ENCODE measurements at places on chromosomes 7 and 10.

DNA sequence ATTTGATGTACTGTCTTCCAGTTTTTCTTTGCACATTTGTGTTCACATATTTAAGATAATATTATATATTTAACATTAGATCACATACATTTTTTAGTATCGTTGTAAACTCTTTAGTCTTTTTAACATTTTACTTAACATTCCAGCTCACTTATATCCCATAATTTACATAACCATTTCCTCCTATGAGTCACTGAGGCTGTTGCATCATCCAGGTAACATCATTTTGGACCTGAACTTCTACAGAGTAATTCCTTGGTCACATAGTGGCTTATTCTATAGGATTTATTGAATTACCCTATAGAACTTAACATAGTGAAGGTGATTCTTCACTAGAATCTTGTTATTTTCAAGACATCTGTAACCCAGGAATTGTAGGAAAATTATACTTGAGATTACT, 194.4 kb downstream of the POU6F2 start:
- DNase-seq = no peak

DNA sequence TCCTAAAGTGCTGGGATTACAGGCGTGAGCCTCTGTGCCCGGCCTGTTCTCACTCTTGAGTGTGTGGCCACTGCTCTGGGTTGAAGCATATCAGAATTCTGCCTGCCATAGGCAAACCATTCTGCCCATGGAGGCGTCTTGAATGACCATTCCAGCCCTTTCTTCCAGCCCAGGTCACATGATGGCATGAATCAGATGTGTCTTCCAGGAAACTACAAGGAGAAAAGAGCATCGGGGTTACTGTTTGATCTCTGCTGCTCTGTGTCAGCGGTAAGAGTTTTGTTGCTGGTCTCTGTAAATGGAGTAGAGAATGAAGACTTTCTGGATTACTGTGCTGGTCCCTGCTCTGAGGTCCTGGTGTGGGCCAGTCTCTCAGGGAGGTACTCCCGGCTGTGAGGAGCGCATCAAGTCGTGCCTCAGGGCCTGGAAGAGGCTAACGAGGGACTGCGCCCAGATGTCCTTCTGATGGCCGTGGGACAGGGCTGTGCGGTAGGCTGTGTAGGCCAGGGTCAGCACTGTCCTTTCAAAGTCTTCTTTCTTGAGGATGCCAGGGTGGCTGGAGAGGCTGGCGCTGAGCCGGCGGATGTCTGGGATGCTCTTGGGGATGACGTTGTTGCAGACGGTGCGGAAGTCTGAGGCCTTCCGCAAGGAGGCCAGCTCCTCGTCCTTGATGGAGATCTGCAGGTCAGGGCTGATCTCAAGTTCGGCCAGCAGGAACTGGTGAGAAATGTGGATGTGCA, 5.8 kb upstream of the SLC13A4 start:
- DNase-seq = no peak

GRCh38 chr10:119817991-119818888, 54.4 kb downstream of the MCMBP start:
- DNase-seq = peak; percentile 94

DNA sequence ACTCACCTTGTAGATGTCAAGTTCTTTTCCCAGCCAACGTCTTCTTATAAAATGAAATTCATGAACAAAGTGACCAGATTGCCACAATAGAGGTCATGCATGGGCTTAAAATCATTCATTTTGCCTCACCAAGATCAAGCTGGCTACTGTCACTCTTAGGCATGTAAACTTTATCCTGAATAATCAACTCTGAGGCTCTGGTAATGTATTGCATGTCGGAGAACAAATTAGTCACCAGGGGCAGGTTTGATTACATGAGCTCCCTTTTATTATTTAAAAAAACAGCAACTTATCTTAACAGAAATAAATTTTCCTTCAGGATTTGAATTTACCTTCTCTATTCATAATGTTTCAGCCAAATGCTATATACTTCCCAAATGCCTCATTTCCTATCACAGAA, 112.9 kb upstream of the SP4 start:
- DNase-seq = no peak

DNA sequence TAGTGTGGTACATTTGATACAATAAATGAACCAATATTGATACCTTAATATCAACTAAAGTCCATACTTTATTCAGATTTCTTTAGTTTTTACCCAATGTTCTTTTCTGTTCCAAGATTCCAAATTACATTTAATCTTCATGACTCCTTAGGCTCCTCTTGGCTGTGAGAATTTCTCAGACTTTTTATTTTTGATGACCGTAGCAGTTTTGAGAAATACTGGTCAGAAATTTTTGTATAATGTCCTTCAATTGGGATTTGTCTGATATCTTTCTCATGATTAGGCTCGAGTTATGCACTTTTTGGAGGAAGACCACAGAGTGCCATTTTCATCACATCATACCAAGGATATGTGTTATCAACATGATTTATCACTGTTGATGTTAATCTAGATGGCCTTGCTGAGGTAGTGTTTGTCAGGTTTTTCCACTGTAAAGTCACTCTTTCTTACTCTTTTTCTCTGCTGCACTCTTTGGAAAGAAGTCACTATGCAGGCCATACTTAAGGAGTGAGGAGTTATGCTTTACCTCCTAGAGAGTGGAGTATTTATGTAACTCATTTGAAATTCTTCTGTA, 12.9 kb upstream of the ENTPD1 start:
- DNase-seq = no peak

- DNase-seq = no peak
These were observed 140.1 kb upstream of the UNC5B start for GRCh38 chr10:71072131-71072822.

GRCh38 chr10:20157314-20157713, 341.1 kb downstream of the PLXDC2 start:
- DNase-seq = no peak

- DNase-seq = no peak
These were observed 593.6 kb downstream of the DNAJB6 start for GRCh38 chr7:157930441-157930840.

DNA sequence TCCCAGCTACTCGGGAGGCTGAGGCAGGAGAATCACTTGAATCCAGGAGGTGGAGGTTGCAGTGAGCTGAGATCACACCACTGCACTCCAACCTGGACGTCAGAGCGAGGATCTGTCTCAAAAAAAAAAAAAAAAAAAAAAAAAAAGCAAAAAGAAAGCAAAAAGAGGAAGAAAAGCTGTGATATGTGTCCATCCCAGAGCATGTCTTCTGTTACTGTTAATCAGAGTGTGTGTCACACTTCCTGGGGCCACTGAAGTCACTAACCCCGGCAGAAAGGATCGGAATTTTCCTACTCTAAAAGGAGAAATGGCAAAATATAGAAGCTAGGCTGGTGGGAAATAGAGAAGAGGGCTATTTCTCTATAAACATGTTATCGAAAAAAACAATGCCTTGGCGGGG, 11.9 kb downstream of the PIK3AP1 start:
- DNase-seq = no peak

DNA sequence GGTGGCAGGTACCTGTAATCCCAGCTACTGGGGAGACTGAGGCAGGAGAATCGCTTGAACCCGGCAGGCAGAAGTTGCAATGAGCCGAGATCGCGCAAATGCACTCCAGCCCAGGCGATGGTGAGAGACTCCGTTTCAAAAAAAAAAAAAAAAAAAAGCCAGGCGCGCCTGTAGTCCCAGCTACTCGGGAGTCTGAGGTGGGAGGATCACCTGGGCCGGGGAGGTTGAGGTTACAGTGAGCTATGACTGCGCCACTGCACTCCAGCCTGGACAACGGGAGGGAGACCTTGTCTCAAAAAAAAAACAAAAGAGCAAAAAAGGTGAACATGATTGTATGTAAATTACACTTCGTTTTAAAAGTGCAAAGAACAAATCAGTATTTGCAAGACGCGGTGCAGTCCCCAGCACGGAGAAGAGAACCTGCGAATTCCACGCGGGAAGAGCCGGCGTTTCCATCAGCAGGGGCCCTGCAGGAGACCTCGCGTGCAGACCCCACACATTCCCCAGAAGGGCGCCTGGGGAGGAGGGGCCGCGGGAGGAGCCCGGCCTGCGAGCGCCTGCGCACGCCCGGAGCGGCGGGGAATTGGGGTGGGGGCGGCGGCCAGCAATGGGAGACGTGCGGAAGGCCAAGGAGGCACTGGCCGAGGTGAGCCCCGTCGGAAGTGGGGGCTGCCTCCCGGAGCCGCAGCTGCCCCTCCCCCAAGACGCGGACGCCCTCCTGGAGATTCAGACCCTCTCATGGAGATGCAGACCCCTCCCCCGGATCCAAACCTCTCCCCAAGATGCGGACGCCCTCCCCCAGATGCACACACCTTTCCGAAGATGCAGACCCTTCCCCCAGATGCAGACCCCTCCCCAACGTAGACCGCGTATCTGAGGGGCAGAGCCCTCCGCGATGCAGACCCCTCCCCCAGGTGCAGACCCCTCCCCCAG, 16.7 kb upstream of the SUN1 start:
- DNase-seq = peak; percentile 96

DNA sequence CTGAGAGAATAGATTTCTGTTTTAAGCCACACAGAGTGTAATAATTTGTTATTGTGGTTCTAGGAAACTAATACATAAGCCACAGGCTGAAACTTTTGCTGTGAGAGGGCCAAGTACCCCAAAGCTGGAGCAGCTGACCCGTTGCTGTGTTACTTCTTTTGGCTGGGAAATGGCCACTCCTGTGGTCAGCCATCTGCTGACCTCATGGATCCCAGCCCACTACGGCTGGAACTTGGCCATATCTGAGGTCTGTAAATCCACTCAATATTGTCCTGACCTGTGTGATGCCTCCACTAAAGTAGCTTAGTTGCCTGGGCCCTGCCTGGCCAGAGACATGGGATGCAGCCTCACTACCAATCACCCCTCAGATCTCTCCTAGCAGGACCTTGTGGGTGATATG, 17.4 kb upstream of the LOXL4 start:
- DNase-seq = no peak

GRCh38 chr7:127598318-127598717, 4.8 kb downstream of the FSCN3 start:
- peak; percentile 89 for DNase-seq

- no peak for DNase-seq
These were observed 41.7 kb upstream of the TOMM7 start for GRCh38 chr7:22864301-22864700.

DNA sequence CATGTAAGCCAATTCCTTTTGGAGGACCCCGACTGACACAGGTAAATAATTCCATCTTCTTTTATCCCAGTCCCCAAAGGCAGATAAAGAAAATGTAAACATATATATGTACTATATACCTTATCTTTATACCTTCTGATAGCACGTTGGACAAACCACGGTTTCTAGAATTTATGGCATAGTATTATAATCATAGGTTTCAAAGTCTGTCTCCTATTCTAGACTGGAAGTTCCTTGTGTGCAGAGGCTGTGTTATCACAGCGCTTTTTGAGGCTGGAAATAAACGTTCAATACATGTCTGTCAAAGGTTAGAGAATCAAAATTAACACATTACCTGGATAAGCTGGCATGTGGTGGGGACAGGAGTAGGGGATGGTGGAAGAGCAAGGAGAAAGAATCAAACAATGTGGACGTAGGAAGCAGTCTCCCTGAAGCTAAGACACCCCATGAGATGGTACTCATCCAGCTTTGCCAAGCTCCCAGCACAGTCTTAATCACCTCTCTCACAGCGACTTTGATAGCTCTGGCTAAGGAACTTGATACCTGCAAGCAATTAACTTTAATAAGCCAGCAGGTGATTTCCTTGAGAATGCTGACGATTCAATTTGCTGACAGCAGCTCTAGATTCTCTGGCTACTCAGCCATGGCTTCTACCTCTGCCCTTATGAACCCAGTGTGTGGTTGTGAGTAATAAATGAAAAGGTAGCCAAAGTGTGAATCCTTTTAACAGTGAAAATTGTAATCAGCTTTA, 208.4 kb upstream of the LRRTM3 start:
- DNase-seq = no peak

- no peak for DNase-seq
These were observed 452.5 kb upstream of the MKI67 start for GRCh38 chr10:128578766-128579165.

DNA sequence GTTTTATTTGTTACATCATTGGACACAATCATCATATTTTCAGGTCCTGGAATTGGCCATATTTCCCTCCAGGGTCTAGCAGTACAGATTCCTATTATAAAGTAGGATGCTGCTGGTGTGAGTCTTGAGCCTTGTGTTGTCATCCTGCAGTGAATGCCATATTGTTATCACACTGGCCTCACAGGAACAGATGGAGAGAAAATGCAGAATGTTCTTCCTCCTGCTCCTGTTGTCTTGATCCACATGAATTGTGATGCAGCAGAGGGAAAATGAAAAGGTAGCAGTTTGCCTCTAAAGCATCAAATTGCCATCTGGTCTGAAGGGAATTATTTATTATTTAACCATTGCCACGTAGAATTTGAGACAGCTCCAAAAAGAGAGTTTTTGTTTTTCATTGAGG, 248.6 kb downstream of the GPAM start:
- DNase-seq = no peak

GRCh38 chr7:44080686-44081265, 1.6 kb downstream of the POLM start:
- no peak for DNase-seq

DNA sequence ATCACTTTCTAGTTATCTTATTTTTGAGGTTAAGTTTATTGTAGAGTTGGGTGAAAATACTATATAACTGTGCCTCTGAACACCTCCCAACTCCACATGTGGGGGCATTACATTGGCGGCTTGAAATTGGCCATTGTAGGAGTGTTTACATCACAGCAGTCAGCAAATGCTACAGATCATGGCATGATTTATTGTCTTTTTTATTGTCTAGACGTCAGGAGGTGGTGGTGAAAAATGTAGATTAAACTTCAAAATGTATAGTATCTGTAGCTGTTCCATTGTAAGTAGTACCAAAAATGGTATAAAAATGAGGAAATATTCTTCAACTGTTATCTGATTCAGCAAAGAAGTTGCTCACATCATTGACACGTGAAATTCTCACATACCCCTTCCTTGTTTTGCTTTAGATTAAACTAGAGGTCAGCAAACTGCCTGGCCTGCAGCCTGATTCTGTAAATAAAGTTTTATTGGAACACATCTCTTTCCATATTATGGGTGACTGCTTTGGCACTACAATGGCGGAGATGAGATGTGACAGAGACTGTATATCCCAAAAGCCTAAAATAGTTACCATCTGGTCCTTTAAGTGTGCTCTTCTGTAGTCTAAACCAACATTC, 35.0 kb downstream of the TAF3 start:
- DNase-seq = no peak

DNA sequence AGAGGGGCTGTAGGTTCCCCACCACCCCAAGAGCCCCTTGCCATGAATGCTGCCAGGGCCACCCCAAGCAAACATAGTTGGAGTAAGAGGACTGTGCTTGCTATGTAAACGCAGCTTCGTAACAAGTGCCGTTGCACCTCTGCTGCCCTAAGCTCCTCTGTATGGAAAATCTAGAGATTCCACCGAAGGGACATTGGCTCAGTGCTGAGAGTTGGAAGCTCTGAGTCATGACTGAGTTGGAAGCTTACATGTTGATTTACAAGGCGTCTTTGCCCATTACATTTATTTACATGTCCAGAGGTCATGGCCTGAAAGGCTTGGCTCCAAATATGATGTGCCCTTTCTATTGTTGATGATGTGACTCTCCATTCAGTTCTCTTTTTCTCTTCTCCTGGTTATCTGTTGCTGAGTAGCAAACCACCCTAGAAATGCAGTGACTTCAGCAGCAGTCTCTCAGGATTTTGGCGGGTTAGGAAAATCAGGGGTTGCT, 233.1 kb upstream of the TCF7L2 start:
- no peak for DNase-seq

- DNase-seq = no peak
These were observed 22.2 kb upstream of the WNT16 start for GRCh38 chr7:121306565-121306964.
